ENCODE measurements at places on chromosomes 4 and X.

DNA sequence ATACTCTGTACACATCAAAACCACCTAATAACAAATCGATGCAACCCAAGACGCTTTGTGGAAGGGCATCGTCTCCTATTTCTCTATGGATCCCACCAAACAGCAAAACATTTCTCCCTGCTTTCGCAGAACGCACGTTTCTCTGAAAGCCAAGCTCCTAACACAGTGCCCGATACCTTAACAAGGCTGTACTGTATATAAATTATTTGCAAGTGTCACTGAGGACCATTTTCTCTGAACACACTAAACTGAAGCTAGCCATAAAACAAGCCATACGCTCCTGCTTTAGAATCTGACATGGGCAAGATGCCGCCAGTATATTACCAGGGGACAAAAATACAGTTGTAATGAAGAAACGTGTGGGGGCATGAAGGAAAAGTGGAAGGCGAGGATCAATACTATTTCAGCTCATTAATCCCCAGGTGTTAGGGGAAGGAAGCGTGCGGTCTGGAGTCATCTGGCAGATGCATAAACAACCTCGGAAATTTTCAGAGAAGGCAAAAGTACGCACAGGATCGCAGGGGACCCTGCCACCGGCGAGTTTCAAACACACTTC, 703 bp downstream of the KCNIP4 start:
- no peak for DNase-seq

DNA sequence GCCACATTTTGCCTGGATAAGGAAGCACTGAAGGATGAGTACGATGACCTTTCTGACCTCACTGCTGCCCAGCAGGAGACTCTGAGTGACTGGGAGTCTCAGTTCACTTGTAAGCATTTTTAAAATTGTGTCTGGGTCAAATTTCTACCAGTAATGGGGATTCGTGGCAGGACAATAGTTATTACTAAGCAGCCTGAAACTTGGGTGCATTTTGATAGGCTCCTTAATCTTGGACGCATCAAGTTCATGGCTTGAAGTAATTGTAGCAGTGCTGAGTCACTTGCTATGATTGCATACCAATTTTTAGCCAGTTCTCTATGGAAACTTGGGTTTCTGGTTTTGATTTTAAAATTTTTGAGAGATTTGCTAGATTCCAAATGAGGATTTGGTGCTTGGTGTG, 4.3 kb downstream of the PGRMC1 start:
- DNase-seq, result no peak

- no peak for DNase-seq
Measured at GRCh38 chr4:66328803-66329574, 658.7 kb upstream of the EPHA5 start.

GRCh38 chr4:10753336-10753735, 68.8 kb upstream of the CLNK start:
- DNase-seq, result no peak

GRCh38 chrX:145727476-145727875, 90.2 kb upstream of the SLITRK2 start:
- DNase-seq, result no peak

GRCh38 chrX:70979136-70979762, 48.4 kb upstream of the SLC7A3 start:
- no peak for DNase-seq

GRCh38 chr4:55393461-55394320, 2.1 kb upstream of the TMEM165 start:
- no peak for DNase-seq

DNA sequence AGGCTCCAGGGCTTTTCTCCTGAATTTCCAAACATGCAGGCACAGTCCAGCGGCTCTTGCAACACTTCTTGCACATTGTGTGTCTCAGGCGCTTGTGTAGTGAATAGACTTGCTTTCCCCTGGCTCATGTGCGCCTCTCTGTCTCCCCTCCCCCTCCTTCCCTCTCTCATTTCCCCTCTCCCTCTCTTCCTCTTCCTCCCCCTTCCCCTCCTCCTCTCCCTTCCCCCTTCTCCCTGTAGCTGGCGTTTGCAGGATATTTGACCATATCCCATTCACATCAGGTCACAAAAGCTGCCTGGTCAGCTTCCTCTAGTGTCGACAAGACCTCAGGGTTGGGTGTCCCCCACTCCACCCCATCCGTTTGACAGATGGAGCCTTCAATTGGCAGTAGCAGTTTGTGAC, 2.4 kb downstream of the CHST7 start:
- DNase-seq, result no peak

DNA sequence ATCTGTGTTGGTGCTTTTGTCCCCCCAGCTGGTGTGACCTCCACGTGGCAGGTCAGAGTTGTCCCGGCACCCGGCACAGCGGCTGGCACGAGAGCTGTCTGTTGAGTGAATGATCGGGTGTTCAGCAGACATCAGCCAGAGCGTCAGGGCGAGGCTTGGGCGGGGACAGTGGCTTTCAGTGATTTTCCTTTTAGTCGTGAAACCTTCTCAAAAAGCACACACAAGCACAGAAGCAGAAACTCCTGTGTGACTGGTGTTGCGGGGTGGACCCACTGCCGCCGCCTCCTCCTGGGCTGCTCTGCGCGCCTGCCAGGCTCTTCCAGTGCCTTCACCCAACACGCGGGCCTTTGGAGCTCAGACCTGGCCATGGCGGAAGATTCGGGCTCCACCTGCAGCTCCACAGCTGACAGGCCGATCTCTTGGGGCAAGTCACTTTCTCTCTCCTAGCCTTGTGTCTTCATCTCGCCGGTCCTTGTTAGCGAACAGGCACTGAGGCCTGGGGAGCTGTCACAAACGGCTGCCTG, 51.4 kb upstream of the HGFAC start:
- no peak for DNase-seq

Measured in memory B cell (primary cell).